ENCODE measurements at places on chromosomes 13 and 19.

- DNase-seq: no peak
Observed at GRCh38 chr13:91362908-91363307, 15.4 kb downstream of the MIR17HG start.

DNA sequence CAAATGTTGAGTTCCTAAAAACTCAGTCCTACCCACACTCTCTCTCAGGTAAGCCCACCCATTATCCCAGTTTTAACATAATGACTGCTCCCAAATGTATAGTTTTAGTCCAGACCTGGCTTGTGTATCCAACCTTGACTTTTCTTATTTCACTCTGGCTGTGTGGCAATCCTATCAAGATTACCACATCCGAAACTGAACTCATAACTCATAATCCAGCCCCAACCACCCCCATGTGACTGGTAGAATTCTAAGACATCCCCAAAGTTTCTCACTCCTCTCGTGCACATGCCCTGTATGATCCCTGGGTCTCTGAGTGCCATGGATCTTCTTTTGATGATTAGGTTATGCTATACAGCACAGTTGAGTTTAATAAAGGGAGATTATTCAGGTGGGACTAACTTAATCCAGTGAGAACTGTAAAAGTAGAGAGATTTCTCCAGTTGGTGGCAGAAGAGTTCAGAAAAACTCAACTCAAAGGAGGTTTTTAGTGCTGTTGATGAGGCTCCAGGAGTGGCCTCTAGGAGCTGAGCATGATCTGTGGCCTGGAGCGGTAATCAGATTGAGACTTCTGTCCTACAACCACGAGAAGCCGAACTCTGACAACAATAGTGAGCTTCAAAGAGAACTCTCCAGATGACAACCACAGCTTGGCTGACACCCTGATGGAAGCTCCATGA, 413.4 kb downstream of the ZNF536 start:
- DNase-seq: no peak

GRCh38 chr13:103192511-103193135, 126.4 kb upstream of the SLC10A2 start:
- no peak for DNase-seq

GRCh38 chr19:31285744-31286143, 63.5 kb downstream of the TSHZ3 start:
- no peak for DNase-seq

- no peak for DNase-seq
Observed at GRCh38 chr13:19587635-19588300, 26.4 kb upstream of the TPTE2 start.

- no peak for DNase-seq
Observed at GRCh38 chr13:104757712-104758111, 1691.5 kb upstream of the SLC10A2 start.

DNA sequence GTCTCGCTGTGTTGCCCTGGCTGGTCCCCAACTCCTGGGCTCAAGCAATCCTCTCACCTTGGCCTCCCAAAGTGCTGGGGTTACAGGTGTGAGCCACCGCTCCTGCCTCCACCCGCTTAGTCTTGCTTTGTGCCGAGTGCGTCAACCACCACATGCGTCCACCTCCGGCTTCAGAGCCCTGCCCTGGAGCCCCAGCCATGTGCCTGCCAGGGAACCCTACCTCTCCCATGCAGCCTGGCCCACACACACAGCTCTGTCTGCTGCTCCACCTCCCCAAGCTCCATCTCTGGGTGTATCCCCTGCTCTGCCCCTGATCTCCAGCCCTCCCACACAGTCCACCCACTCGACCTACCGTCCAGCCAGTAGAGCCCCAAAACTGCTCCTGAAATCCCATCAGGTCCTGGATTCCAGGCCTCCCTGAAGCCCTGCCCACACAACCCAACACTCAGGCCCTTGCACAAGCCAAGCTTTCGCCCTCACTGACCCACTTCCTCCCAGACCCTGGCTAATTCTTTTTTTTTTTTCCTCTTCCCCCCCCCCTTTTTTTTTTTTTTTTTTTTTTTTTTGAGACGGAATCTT, 9.6 kb downstream of the CYP2F1 start:
- DNase-seq: no peak

DNA sequence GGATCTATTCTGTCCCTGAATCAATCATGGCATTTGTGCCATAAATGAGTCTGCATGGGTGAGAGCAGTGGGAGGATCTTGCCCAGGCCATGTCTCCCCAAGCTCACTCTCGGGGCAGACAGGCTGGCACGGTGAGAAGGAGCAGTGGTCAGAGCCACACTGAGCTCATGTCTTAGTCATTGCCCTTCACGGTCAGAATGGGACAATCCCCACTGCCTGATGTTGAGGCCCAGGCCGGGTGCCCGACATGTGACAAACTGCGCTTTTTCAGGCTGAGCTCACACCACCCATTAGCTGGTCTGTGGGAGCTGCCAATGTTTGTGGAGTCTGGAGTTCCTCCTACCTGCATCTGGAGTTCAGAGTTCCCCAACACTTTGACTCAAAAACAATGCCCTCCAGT, 481.9 kb downstream of the COG6 start:
- DNase-seq: no peak

DNA sequence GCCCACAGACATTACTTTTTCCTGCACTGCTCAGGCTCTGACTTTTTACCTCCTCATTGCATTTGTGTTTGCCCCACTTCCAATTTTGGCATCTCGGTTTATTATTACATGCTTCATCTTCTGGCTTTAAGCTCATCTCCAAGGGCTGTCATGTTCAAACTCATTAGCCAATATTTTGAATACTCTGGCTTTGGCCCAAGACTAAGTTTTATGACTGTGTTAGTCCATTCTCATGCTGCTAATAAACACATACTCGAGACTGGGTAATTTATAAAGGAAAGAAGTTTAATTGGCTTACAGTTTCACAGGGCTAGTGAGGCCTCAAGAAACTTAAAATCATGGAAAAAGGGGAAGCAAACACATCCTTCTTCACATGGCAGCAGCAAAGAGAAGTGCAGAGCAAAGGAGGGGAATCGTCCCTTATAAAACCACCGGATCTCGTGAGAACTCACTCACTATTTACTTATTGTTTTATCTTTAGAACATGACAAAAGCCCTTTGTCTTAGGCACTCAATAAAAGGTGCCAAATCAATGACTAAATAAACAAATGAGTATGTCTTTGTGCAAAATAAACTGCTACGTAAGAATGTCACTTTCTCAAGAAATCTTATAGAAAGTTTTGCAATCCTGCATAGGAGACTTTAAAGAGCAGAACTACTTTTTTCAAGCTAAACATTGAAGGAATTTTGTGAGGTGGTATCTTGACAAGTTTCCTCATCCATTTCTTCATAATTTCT, 233.4 kb upstream of the SPRY2 start:
- no peak for DNase-seq

DNA sequence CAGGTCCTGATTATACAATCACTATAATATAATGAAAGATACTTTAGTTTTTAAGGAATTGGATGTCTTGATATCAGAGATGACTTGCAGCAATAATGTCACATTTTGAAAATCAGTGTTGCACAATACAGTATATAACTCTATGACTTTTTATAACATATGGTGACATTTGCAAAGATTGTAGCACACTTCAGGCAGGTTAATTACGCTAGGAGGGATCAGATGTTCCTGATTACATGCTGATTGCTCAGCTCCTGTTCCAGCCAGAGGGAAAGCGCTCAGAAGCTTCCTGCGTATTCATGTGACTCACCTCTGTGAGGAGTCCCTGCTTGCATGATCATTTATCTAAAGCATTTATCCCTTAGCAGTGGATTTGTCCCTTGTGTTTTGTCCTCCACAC, 265.6 kb downstream of the GPC5 start:
- DNase-seq: no peak

DNA sequence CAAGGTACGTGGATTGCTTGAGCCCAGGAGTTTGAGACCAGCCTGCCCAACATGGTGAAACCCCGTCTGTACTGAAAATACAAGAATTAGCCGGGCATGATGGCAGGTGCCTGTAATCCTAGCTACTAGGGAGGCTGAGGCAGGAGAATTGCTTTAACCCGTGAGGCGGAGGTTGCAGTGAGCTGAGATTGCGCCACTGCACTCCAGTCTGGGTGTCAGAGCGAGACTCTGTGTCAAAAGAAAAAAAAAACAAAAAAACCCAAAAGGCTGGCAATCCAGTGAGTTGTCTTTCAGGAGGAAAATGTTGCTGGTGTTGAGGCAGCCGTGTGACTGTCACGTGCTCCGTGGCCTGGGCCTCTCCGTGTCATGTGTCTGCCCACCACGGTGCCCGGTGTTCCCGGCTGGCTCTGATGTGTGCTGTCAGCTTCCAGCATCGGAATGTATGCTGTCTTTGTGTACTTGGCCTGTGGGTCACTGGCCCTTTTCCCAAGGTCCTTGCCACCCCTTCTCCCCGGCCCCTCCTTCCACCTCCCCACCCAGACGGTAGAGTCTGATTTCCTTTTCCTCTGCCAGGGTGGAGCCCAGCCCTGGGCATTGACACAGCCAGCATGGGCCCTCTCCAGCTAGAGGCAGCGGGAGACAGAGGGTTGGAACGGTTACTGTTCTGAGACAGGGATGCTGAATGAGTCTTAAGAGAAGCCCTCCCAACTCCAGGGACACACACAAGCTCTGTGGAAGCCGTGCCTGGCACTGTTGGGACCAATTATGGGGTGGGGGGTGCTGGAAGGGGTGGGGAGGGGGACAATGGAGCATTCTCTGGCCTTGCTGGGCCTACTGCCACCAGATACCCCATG, 7.2 kb upstream of the TUBB4A start:
- DNase-seq: no peak

- no peak for DNase-seq
Observed at GRCh38 chr19:41322451-41322850, 12.5 kb downstream of the CCDC97 start.

- DNase-seq: no peak
Observed at GRCh38 chr13:111954661-111955411, 112.1 kb upstream of the SOX1 start.

DNA sequence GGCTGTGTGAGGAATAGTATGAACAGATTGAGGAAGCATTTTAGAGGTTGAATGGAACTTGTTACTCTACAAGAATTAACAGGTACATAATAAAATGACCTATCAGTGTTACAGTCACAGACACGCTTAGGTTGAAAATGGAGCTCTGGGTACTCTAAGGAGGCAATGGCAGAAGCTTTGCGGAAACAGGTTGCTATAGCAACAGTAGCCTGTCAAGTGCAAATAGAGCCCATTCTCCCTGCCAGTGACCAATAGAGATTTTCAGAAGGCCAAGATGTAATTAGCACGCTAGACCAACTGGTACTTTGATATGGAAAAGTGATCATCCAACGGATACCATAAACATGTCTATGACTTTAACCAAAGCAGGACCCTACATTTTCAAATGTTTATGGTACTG, 148.5 kb upstream of the FREM2 start:
- DNase-seq: no peak

GRCh38 chr13:98977568-98978265, at the start of gene DOCK9:
TSS of gene DOCK9 (minus strand) at chr13:98978064. CDS start at chr13:98977909, 155 bp downstream.
- DNase-seq: no peak

All from HS-27A (cell line).